ENCODE measurements at places on chromosomes 6 and 20.

GRCh38 chr6:56850626-56851025 is 104.3 kb upstream of the BEND6 start:
- no peak for DNase-seq

- no peak for DNase-seq
Measured at GRCh38 chr20:22690000-22690399, 105.6 kb upstream of the FOXA2 start.

- no peak for DNase-seq
Measured at GRCh38 chr6:110340392-110340965, 17.7 kb downstream of the METTL24 start.

GRCh38 chr6:52507557-52508260 is 69.2 kb downstream of the TRAM2 start:
- peak; percentile 76 for DNase-seq

GRCh38 chr6:13952101-13952500 is 27.3 kb downstream of the RNF182 start:
- no peak for DNase-seq

DNA sequence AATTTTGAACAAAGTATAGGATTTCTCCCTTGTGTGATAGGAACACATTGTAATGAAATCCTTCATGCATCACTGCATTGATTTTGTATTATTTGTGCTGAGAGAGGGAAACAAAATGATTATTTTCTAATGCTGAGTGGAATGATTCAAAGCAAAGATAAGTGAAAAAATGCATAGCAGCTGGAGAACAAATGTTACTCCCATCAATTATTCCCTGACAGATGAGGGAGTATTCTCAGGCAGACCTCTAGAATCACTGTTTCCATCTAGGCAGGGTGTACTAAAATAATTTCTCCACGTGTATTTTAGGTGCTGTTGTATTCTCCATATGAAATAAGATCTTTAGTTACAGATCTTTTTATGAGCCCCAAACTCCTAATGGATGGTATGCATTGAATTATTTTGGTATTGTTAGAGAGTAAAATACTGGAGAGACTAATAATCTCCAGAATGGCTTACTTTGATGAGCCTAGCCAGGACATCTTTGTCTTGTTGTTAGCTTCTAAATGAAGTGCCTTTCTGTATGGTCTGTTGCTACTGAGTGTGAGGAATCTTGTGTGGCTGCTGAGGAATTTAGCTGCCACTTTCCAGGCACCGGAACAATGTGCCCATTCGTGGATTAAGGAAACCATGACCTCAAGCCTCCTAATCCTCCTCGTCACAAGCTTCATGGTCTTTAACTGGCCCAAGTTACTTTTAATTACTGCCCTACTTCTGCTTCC is 39.6 kb downstream of the RNF217 start:
- DNase-seq, result no peak

DNA sequence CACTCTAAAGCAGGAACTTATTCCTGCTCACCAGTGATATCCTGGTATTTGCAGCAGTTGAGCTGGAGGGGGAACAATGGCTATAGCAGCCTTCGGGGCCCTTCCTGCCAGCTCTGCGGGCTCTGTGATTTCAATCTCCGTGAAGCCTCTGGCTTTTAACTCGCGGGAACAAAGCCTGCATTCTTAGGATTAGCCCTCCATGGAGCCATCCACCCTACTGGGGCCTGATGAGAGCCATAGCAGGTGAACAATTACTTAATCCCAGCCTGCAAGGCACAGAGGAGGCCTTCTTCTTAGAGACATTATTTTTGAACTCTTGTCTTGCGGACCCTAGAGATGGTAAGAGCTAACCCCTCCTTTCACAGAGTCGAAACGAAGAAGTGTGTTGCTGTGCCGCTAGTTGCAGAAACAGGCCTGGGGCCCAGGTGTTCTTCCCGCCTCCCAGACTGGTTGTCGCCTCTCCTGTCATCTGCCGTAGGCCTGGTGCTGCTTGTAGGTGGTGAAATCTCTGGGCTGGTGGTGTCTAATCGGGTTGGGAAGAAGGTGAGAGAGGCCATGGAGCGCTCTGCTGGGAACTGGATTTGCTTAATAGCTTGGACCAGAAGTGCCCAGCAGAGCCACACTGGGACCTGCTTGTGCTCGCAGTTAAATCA is 9.7 kb downstream of the GHRH start:
- DNase-seq, result no peak

GRCh38 chr20:57605045-57605444 is 15.2 kb downstream of the ZBP1 start:
- no peak for DNase-seq

GRCh38 chr6:77987035-77987384 is 334.2 kb downstream of the MEI4 start:
- no peak for DNase-seq

DNA sequence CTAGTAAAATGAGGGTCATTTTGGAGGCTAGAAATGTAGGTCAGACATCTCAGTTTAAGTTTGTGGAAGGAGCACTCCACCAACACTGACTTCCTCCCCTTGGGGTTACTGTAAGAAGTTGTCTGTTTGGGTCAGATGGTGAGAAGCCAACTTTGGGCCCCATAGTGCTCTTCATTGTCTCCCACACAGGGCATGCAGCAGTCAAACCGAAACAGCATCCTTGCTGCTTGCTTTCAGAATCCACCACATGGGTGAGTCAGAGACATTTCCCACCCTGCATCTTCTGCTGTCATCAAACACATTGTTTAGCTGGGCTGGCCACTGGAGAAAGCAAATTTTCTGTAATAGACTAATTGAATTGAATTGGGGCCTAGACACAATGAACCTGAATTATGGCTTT is 16.8 kb downstream of the IL17F start:
- DNase-seq, result no peak

- DNase-seq, result no peak
Measured at GRCh38 chr6:91852252-91852651, 1265.4 kb upstream of the MAP3K7 start.

- DNase-seq, result no peak
Measured at GRCh38 chr20:47686545-47686944, 98.7 kb downstream of the SULF2 start.

GRCh38 chr6:157442291-157442690 is 61.3 kb downstream of the ZDHHC14 start:
- DNase-seq, result peak; percentile 31

GRCh38 chr20:58154113-58154512 is 74.3 kb downstream of the ANKRD60 start:
- DNase-seq, result no peak

DNA sequence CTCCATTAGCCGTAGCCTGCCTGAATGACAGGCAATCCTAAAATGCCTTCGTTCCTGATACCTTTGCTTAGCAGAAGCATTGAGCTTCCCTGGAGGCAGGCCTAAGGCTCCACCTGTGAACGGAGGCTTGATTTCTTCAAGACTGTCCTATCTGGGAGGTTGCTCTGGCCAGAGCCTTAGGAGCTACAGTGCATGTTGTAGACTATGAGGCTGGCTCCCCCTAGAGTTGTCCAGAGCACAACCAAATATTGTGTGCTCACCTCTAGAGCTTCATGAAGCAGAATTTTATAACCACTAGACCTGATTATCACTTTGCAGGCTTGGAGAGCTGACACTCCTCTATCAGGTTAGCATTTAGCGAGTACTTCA is 217.8 kb downstream of the MAFB start:
- DNase-seq, result no peak

DNA sequence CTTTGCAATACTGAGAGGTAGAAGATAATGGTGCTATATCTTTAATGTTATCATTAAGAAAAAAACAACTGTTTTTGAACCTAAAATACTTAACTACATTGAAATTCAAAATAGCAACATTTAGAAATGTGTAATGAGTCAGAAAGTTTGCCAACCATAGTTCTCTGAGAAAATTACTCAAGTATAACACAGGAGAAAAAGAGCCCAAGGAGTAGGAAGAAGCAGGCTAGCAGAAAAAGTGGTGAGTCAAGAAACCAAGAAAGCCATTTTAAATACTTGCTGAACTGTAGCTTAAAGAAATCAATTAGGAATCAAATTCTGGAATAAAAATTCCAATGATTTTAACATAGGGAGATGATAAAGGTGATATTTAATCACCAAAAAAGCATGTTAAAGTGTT is 181.0 kb upstream of the RSPO3 start:
- DNase-seq, result no peak

- DNase-seq, result peak; percentile 26
Measured at GRCh38 chr6:166775180-166775922, 148.3 kb upstream of the RPS6KA2 start.

DNA sequence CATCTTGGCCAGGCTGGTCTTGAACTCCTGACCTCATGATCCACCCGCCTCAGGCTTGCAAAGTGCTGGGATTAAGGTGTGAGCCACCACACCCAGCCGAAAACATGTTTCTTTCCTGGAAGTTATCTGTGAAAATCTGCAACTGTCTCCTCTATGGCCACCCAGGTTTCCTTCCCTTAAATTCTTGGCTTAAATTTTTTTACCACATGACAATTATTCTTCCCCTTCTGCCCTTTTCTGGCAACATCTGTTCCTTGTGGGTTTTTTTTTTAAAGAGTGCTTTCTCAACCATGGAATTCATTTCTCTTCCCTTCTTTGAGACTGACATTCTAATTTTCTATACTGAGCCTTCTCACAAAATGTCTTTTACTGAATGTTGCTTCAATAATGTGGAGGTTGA is 59.6 kb downstream of the DOK5 start:
- no peak for DNase-seq

- no peak for DNase-seq
Measured at GRCh38 chr20:64137598-64138031, 26.6 kb upstream of the MYT1 start.

DNA sequence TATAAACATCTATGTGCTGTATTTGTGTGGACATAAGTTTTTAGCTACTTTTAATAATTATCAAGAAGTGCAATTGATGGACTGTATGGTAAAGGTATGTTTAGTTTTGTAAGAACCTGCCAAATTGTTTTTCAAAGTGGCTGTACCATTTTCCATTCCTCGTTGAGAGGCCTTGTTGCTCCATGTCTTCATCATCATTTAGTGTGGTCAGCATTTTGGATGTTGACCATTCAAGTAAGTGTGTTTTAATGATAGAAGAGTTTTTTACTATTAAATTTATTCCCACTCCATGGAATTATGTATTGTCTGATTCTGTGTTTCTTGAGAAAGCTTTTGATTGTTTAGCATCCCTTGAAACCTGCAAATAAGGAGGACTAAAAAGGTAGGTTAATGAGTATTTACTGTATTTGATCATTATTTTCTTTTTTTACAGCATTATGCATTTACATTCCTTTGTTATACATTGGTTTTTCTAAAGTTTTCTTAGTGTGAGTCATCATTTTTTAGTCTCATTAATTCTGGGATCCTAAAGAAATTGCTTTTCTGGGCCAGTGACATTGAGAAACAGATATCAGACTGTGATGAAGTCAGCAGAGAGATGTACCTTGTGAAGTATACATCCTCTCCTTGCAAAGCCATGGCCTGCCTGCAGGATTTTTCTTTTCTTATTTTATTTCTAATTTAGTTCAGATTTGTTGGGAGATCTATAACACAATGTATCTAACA is 312.8 kb upstream of the PTCHD4 start:
- DNase-seq, result no peak

- peak; percentile 46 for DNase-seq
Measured at GRCh38 chr20:9590189-9590588, 75.8 kb downstream of the LAMP5 start.

Data from HS-5 (cell line).